NCI-H510A treated with DMSO at 0.1 percent for 48 hours (cell line): ENCODE measurements at places on chromosomes 7 and 10.

DNA sequence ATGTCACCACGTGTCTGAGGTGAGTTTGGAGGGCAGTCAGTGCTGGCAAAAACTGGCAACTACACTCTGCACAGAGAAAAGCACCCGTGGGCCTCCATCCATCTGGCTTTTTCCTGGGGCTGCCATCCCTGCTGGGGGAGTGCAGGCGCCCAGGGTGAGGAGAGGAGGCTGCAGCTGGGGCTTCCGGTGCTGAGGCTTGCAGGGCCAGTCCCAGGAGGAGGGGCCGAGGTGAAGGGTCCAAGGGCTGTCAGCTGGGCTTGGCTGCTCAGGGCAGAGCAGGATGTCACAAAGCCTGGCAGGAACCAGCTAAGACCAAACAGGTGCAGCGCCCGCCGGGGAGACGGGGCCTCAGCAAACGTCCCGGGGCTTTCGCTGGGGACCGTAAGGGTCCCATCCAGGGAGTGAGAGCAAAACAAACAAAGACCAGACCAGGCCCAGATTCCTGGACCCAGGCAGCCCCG lies 77.2 kb downstream of the CFAP46 start:
- DNase-seq, result no peak

GRCh38 chr10:31708474-31708873 lies 220.2 kb downstream of the ARHGAP12 start:
- DNase-seq, result no peak

GRCh38 chr7:113562801-113563200 lies 356.0 kb downstream of the PPP1R3A start:
- DNase-seq, result no peak

- DNase-seq, result no peak
Observed at GRCh38 chr10:31017534-31018355, 13.9 kb downstream of the ZNF438 start.

DNA sequence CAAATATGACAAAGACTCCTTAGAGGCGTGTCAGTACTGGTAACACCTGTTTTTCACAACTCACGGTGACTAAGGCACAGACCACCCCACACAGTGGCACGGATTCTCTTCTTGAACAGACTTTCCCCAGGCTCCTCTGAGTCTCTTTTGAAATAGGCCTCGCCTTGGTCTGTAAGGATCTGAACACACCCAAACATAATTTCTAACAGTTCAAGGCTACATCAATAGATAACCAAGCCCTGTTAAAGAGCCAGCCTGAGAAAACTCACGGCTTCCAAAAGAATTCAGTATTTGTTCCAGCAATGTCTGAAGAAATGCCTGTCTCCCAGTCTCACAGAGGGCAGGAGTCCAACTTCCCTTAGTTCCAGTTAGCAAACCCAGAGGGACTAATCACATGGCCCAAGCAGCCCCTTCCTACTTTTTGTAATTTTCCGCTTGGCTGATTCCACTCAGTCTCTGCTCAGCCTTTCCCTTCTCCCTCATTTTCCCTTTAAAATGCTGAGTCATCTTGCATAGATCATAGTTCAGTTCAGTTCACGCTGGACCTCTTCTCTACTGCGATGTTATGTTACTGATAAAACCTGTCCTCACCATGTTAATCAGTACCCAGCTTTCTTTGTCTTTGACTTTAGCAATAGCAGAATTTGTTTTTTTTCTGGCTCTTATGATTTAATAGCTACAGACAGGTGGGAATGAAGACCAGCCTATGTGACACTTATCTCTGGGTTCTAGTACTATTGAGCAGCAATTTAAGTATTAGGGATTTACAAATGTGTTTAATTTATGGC lies 22.6 kb upstream of the AKR1C3 start:
- DNase-seq, result peak; percentile 65

- no peak for DNase-seq
Observed at GRCh38 chr7:135974667-135975066, 2.5 kb downstream of the MTPN start.

DNA sequence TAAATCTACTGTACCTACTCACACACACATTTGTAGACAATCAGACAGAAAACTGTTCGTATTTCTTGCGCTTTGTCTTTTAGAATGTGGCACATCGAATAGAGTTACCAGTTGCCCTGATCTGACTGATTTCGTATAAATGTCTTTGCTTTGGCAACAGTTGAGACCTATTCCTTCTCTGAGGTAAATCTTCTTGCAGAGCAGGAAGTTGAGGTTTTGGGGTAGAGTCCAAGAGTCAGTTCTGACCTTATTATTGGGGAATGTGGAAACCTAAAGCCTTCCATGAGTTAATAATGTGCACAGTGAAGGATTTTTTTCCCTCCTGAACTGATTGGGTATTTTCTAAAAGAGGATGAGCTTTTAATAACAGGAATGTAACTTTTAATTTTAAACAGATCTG lies 135.3 kb downstream of the KIAA1217 start:
- DNase-seq, result no peak

- DNase-seq, result no peak
Observed at GRCh38 chr10:33241351-33241750, 93.1 kb downstream of the NRP1 start.

GRCh38 chr10:100468978-100469377 lies 6.2 kb downstream of the WNT8B start:
- no peak for DNase-seq

DNA sequence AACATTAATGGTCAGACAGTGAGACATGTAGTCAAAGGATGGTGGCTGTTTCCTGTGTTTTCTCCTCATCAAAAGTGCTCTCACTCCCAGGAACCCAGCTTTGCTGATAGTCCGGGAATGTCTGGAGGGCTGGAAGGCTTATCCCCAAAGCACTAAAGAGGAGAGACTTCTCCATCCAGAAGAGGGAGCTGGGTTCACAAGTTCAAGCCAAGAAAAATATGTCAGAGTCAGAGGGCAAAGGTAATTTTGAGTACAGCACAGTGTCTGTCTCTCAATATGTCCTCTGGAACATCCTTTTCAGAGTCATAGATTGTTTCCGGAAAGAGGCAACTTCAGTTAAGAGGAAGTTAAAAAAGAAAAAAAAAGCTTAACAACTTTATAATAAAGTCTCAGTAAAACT lies 281.5 kb upstream of the PHYHIPL start:
- DNase-seq, result no peak

- no peak for DNase-seq
Observed at GRCh38 chr10:99364125-99364524, 35.0 kb downstream of the CNNM1 start.

- no peak for DNase-seq
Observed at GRCh38 chr10:43199684-43200537, 61.7 kb downstream of the CSGALNACT2 start.

DNA sequence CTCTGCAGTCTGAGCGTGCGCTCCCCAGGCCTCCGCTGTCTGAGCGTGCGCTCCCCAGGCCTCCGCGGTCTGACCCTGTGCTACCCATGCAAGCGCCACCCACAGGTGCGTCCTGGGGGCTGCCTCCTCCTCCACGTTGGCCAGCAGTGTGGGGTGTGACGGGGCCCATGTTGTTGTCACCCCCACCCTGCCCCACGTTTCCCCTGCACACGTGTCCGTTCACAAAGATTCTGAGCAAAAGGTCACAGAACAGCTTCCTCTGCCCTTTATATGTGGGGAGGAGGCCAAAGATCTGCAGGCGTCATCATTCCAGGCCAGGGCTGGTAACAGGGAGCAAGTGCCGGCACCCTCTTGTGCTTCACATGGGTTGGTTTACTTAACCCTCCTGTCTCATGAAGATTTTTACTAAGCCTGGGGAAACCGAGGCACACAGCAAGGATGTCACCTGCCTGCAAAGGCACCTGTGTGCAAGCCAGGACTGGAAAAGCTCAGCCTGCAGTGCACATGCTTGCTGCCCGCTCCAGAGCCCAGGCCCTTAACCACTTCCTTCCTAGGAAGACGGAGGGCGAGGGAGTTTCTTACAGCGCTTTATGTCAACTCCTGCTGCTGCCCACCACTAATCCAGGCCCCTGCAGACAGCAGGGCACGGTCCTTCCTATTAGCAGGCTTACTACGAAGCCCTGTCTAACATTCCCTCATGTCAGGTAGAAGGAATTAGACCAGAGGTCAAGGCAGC lies 4.8 kb downstream of the GPR146 start:
- no peak for DNase-seq
